ENCODE measurements at places on chromosomes 3 and 15.

DNA sequence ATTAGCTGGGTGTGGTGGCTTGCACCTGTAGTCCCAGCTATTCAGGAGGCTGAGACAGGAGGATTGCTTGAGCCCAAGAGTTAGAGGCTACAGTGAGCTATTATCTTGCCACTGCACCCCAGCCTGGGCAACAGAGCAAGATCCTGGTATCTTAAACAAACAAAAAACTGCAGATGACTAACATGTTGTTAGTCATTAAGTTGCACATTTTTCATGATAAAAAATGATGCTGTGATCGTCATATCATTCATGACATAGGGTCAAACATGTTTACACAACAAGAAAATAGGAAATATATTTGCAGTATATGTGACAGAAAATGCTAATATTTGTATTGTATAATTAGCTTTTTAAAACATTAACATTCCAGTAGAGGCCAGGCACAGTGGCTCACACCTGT is 20.2 kb upstream of the DAPK2 start:
- no peak for DNase-seq

GRCh38 chr3:50549226-50549625 is 18.3 kb downstream of the C3orf18 start:
- DNase-seq = no peak

GRCh38 chr15:85622221-85622831 is 172.4 kb downstream of the KLHL25 start:
- DNase-seq = no peak

GRCh38 chr3:121483290-121483689 is 62.5 kb downstream of the POLQ start:
- DNase-seq = no peak

DNA sequence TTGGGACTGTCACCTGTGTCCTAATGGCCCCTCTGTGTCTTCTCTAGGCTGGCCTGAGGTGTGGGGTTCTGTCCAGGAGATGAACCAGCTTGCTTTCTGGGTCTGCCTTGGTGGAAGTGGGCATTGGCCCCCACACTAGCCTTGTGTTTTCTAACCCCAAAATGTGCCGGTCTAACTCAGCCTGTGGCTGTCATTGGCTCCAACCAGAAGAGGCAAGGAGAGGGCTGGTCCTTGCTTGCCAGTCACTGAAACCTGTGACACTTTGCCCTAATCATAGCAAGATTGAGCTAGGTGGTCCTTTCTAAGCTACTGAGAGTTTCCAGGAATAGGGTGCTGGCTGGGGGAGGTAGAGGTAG is 2.2 kb downstream of the C15orf39 start:
- DNase-seq = no peak

- DNase-seq = no peak
Observed at GRCh38 chr3:139629033-139629432, 48.7 kb downstream of the NMNAT3 start.

GRCh38 chr3:144687862-144688261 is 716.2 kb downstream of the DIPK2A start:
- no peak for DNase-seq

DNA sequence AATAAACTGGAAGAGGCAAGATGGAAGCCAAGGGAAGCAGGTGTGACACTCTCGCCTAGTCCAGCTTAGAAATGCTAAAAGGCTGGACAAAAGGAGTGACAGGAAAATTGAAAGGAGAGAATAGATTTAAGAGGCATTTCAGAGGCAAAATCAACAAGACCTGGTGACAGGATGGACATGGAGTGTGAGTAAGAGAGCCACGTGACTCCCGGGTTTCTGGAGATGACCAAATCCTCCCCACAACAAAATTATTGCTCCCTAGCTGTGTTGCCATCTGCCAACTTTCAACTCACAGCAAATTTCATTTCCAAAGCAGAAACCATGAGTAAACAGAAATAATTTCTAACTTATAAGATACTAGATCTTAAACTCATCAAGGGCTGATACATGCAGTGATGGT is 52.6 kb downstream of the MTHFS start:
- peak; percentile 0 for DNase-seq

- peak; percentile 87 for DNase-seq
Observed at GRCh38 chr3:178583963-178584575, 47.8 kb downstream of the KCNMB2 start.

GRCh38 chr3:102034639-102035451 is 185.5 kb downstream of the NFKBIZ start:
- no peak for DNase-seq

- no peak for DNase-seq
Observed at GRCh38 chr3:8261018-8261417, 240.6 kb upstream of the LMCD1 start.

DNA sequence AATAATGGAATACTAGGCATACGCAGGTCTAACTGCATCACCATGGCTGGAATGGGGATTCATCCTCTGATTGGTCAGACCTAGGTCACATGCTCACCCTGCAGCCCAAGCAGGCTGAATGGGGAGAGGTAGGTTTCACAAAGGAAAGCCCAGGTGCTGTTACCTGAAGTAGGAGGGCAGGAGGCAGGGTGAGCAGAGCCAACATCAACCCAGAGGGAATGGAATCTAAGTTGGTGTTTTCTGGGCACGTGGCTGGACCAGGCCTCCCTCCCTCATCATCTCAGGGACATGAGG is 6.7 kb upstream of the H1-8 start:
- DNase-seq = no peak

DNA sequence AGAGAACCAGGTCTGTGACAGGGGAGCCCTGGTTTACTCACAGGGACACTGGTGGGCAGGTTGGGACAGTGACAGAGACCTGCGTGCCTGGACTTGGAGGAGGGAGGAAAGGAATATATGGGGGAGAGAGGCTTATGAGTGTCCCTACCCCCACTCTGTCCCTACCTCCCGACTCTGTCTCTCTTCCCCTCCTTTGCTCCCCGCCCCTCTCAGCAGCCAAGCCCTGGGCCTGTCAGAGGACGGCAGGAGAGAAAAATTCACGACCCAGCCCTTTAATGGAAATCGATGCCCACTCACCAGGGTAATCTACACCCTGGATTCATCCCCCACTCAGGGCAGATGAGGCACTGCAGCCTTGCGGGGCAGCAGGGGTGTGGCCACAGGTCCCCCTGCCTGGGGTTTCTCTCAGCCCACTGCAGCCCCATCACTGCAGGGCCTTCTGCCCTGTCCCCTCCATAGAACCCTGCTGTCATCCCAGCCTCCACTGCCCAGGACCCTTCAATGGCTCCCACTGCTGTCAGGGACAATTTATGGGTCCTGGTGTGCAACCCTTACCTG is 135.9 kb upstream of the LINGO1 start:
- DNase-seq = no peak

- no peak for DNase-seq
Observed at GRCh38 chr3:135927155-135927554, 38.4 kb upstream of the PPP2R3A start.

GRCh38 chr3:112273536-112273935 is 20.5 kb downstream of the SLC9C1 start:
- DNase-seq = no peak

DNA sequence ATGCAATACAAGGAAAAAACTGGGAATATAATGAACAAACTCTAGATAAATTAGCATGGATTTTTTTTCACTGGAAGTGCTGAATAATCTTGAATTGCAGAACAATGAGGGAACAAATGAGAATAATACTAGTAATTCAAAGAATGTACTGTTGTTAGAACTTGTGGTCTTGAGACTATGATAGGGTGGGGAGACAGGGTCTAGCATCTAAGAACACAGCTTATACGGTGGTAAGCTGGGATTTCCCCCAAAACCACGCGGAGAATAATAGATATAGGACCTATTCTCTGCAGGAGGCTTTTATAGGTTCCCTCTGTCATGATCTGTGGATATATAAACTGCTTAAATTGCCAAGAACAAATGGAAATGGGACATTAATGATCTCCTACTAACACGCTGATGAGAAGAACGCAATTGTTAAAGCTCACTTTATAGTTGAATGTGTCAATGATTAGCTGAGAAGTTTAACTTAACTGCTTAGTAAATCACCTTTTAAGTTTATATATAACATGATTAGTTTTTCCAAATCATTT is 692.3 kb downstream of the ZPLD1 start:
- DNase-seq = no peak

GRCh38 chr3:77354958-77355357 is 315.1 kb downstream of the ROBO2 start:
- no peak for DNase-seq

DNA sequence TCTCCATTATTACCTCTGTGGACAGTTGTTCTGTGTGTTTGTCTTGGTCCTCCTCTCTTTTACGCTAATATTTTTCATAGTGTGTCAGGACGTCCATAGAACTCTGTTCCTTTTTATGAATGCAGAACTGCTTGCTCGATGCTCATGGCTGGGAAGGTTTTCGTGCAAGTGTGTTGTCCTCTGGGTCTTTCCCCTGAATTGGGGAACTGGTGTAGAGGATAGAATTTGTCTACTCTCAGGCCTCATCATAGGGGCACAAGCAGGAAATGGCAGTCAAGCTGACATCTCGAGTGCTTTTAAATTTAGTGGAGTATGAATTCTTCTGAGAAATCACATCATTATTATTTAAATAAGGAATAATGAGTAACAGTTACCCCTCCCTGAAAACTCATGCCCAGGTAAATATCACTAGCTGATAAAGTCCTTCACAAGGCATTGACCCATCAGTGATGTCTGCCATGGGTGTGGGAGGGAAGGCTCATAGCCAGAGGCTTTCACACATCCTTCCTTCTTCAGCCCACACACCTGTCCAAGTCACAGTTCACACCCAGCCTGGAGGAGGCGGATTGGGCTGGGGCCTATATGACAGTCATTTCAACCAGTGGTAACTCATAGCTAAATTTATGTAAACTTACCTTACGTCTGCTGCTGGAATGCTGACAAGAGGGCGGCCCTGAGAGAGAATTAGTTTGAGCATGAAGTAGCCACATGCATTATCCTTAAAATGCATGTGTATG is 226.1 kb downstream of the PLCL2 start:
- no peak for DNase-seq

- DNase-seq = no peak
Observed at GRCh38 chr3:63727233-63727632, 74.8 kb downstream of the SNTN start.

- DNase-seq = peak; percentile 64
Observed at GRCh38 chr15:29677871-29678461, 144.3 kb downstream of the TJP1 start.

DNA sequence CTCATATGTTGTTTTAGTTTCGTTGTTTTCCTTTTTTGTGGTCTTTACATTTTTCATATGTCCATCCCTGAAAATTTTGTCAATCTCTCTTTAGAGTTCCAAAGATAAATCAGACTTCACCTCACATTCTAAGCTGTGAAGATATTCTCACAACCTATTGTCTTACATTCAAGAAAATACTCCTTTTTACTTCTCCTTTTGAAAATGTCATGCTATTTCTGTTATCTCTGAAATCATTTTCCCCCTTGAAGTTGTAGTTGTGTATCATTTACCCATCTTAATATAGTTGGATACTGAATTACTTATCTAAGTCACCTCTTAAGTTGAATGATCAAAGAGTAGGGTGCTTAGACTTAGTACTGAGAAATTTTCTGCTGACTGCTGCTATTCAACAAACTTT is 74.3 kb downstream of the DCUN1D1 start:
- no peak for DNase-seq

DNA sequence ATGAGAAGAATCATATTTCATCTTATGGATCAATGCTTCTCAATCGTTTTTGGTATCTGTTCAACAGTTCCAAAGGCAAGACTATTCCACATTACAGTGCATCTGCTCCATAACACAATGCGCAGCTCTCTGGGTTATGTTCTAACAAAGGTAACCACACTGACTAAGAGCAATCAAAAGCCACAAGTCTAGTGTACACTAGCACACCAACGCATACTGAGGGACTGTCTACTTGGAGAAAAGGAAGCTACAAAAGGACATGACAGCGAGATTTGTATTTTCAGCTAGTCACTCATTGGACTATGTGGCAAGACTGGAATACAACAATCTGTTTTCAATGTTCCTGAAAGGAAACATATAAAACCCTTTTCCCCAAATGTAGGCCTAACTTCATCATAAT is 35.8 kb downstream of the SETD2 start:
- DNase-seq = no peak

- no peak for DNase-seq
Observed at GRCh38 chr3:164478323-164478722, 600.0 kb downstream of the SI start.

DNA sequence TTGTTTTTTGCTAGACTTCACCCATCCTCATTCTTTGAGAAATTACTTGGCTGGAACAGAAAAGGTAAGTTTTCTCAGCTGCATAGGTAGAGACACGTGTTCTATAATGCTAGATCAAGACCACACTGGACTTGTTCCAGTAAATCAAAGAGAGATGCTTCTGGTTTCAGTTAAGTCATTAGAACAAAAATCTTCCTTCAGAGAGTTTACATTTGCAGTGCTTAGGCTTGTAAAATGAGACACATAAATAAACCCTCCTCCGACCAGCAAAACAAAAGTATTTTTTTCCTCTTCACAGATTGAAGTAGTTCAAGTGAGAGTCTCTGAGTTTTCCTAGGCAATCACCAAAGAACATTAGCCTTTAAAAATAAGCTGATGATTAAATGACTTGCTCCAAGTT is 87.3 kb upstream of the PROK2 start:
- DNase-seq = no peak

- no peak for DNase-seq
Observed at GRCh38 chr3:194329583-194329965, 21.6 kb downstream of the CPN2 start.
